B cell (primary cell): ENCODE measurements at places on chromosomes 5 and 9. TPM values are rescaled to one million over a fixed set of nuclear protein-coding genes. Genes with fewer than 3 reads are reported as not detected.

The N4BP3 gene
- 47.2 and 48.7 TPM in 2 replicates for total RNA-seq

The NREP gene
- 15.9 and 17.0 TPM in 2 replicates for total RNA-seq

- peaks cover 11% of the 10 kb centered on the region for H3K4me1 ChIP-seq
- H3K27me3 ChIP-seq: no peaks in the 10 kb centered on the region
- DNase-seq: no peak
- peak overlapping the region; percentile 86 for H3K4me3 ChIP-seq
- peak overlapping the region; percentile 84 for H3K27ac ChIP-seq
These were observed 52.4 kb downstream of the CDC14B start for GRCh38 chr9:96567203-96567700.

DNA sequence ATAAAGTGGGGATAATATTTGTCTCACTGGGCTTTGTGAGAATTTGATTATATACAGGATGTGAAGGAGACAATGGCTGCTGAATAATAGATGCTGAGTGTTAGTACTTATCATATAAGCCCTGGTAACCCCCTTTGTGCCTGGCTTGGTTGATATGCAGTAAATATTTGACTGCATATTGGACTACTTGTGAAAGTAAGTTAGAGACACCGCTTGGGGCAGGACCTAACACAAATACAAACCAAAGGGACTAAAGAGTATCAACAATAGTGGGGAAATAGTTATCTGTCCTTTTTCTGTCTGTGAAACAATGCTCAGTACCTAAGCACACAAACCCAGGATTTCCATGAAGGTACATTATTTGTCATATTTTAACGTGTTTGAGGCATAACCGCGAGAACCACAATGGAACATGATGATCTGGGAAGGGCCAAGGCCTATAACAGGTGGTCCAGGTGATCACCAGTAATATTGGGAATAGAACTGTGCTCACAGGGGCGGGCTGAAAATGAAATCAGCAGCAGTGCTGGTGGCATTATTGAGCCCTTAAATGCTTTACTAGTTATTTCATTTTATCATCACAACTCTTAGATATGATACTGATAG lies 138.2 kb upstream of the SMARCA2 start:
- H3K4me3 ChIP-seq: no peak overlapping the region
- no peaks in the 10 kb centered on the region for H3K36me3 ChIP-seq
- H3K4me1 ChIP-seq: peaks cover 7% of the 10 kb centered on the region
- H3K27ac ChIP-seq: no peak overlapping the region
- no peak for DNase-seq

- no peaks in the 10 kb centered on the region for H3K27me3 ChIP-seq
- no peak overlapping the region for H3K27ac ChIP-seq
- no peak overlapping the region for H3K4me3 ChIP-seq
These were observed 226.0 kb downstream of the GAS1 start for GRCh38 chr9:86721226-86721781.
